IPS DF 19.7 (cell line): ENCODE measurements at places on chromosomes 16 and 17.

GRCh38 chr16:68356249-68356918 lies 45.6 kb downstream of the PRMT7 start:
- no peak for DNase-seq

DNA sequence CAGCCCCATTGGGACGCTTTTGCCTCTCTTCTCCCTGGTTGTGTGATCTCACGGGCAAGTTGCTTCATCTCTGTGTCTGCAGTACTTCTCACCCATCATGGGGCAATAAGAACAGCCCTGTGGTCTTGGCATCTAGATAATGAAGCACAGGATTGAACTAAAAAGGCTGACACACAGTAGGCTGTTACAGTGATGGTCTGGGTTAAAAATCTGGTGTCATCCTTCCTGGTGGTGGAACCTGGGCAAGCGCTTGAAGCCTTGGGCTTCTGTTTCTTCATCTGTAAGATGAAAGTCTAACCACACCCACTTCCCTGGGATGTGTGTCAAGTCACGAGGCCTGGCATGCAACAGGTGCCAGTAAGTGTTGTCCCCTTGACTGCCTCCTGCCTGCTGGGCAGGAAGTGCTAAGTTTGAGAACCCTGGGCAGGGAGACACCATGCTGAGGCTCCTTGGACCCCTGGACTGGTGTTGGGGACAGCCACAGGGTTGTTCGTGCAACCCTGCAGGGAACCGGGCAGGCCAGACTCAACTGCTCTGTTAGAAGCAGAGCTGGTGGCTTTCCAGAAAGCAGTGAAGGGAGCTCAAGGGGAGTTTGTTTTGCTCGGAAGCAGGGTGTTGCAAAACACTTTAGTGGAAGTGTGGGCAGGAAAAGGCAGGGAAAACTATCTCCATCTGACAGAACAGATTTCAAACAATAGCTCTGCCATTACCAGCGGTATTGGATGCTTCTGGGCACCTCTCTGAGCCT lies 5.9 kb upstream of the MAP2K3 start:
- no peak for DNase-seq

DNA sequence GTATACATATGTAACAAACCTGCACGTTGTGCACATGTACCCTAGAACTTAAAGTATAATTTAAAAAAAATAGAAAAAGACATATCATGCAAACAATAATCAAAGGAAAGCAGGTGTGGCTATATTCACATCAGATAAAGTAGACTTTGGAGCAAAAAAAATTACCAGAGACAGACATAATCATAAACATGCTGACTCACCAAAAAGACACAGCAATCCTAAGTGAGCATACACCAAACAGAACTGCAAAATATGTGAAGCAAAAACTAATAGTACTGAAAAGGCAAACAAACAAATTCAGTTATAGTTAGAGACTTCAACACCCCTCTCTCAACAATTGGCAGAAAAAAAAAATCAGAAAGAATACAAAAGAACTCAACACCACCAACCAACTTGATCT lies 29.9 kb downstream of the SHCBP1 start:
- DNase-seq = no peak

DNA sequence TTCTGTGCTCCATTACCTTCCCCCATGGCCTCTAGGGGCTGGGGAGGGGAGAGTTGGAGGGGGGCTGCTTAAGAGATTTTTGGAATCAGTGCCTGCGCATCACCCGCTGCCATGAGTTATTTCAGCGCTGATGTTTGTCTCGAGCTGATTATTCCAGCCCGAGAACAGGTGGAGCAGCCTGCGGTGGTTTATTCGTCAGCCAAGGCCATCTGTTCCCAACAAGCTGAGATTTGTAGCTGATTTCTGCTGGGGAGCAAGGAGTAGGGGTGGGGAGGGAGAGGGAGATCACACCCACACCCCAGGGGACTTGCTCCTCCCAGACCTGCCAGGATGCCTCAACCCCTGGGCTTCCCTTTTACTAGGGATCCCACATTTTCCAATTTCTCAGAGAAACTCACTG lies 23.1 kb downstream of the PIPOX start:
- DNase-seq = no peak

DNA sequence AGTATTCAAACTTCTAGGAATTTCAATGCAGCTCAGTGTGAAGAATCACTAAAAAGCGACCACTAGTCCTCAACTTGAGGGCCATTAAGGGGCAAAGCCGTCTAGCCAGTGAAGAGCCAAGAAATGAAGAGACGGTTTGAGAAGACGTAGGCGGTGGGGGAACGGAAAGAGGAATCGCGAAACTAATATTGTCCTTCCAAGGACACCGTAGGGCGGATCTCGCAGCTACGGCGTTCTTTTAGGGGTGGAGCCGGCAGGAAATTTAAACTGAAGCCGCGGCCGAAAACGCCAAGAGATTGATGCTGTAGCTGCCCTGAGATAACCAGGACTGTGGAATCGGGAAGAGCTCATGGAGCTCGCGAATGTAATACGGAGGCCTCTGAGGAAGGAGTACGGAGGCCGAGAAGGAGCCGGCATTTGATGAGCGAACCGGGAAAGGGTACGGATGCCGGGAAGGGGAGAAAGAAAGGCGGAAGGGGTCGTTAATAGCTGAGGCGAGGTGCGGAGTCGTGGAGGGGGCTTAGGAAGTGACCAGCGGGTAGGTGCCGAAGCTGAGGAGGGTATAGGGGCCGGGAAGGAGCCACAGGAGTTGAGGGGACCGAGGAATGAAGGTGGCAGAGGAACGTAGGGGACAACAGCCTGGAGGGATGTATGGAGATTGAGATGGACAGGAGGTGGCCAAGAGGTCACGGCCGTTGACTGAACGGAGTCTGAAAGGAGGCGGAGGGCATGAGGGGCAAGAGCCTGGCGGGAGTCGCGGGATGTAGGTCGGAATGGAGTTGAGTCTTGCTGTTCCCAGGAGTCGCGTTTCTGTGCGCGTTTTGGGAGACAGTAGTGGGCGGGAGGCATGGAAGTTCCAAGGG lies at the start of gene DBF4B:
Gene DBF4B, plus strand, starts transcription at position 265 of the 863 bp plus-strand sequence. Its CDS starts 156 bp downstream, at position 421.
- DNase-seq = peak; percentile 88

GRCh38 chr16:19227643-19228042 lies 57.9 kb upstream of the CLEC19A start:
- DNase-seq = no peak

GRCh38 chr16:23905027-23905426 lies 69.2 kb downstream of the PRKCB start:
- DNase-seq = no peak

DNA sequence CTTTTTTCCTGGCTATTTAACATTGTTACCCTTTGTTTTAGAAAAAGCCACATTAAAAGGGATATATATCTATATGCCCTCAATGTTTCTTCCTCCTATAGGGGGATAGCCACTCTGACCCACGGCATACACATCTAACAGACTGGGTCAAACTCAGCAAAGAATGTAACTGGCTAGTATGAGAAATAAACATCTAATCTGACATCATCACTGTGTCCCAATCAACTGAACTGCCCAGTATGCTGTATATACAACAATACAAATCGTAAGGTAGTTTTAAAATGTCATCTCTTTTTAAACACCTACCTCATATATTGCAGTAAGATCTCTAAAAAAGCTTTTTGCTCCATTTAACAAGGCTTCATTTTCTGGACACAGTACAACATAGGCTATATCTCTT lies 39.9 kb upstream of the INTS2 start:
- no peak for DNase-seq

DNA sequence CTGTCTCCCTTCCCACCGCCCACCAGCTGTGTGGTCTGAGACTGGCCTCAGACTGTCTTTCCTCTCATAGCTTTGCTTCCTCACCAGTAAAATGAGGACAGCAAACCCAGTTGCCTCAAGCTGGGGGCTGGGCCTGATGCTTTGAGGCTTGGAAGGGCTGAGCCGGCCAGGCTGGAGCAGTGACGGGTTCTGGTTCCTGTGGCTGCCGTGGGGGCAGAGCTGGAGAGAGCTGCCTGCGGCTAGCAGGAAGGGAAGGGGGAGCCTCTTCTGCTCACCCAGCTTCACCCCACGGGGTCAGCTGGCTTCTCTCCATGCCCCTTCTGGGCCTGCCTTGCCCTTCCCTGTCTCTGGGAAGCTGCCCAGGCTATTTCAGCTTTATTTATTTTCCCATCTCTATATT lies 23.7 kb downstream of the LASP1 start:
- DNase-seq = no peak

DNA sequence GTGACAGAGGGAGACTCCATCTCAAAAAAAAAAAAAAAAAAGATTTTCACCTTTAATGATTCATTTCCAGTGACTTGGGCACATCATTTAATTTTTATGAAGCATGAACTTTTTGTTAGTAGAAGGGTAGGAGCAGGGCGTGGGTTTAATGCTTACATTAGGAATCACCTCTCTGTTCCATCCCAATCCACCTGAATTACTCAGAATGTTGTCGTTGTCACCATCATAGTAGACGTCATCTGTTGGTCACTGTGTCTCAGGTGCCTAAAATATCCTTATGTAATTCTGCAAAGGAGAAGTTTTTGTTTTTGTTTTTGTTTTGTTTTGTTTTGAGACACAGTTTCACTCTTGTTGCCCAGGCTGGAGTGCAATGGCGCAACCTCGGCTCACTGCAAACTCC lies 38.3 kb upstream of the TEKT3 start:
- no peak for DNase-seq

DNA sequence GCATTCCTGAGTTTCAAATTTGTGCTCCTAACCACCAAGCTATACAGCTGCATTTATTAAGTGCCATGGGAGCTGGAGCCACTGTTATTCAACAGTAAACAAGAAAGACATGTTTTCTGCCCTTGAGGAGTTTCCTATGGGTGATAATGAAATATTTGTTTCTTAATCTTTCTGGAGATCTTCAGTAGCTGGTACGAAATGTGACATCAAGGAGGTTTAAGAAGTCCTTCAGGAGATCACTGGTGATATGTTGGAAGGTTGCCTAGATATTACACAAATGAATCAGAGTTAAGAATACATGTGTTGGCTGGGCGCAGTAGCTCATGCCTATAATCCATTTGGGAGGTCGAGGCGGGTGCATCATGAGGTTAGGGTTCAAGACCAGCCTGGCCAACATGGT lies 14.9 kb downstream of the RHOT1 start:
- no peak for DNase-seq

GRCh38 chr16:8286348-8286747 lies 304.0 kb downstream of the TMEM114 start:
- DNase-seq = no peak

GRCh38 chr17:62629556-62630364 lies 2.3 kb downstream of the MRC2 start:
- DNase-seq = no peak

DNA sequence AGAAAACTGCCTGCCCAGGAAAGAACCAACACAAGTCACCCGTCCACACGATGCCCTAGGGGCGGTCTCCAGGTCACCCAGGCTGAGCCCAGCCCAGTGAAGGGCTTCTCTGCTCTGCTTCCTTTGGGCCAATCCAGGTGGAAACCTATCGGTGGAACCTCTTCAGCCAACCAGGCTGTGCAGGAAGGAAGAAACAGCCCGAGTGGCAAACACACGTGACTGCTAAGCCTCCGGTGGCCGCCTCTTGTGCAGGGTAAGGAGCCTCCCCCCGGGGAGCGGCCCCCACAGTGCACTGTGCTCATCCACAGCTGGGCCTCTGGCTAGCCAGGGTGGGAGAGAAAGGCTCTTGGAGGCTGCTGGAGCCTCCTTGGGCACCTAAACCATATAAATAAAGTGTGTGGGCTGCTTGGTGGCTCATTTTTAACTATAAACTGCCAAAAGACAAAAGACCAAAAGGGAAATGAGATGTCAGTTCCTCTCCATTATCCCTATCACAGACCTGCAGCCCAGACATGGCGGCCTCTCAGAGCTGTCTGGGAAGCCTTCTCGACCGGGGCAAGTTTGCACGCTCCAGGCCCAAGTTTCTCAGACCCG lies 2.4 kb downstream of the RTN4RL1 start:
- no peak for DNase-seq

DNA sequence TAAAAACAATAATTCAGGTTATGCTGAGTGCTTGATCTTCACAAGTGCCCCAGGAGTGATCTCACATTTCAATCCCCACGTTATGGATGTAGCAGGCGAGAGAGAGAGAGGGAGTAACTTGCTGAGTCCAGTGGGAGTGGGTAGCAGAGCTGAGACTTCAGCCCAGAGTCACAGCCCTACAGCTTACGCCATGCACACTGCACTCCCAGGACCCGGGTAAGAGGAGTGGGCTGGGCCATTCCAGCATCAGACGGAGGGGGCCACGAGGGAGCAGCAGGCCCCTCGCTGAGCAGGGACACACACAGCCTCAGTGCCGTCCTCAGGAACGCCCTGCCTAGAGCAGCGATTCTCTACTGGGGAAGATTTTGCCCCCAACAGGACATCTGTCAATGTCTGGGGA lies 9.8 kb upstream of the KIF19 start:
- DNase-seq = no peak

DNA sequence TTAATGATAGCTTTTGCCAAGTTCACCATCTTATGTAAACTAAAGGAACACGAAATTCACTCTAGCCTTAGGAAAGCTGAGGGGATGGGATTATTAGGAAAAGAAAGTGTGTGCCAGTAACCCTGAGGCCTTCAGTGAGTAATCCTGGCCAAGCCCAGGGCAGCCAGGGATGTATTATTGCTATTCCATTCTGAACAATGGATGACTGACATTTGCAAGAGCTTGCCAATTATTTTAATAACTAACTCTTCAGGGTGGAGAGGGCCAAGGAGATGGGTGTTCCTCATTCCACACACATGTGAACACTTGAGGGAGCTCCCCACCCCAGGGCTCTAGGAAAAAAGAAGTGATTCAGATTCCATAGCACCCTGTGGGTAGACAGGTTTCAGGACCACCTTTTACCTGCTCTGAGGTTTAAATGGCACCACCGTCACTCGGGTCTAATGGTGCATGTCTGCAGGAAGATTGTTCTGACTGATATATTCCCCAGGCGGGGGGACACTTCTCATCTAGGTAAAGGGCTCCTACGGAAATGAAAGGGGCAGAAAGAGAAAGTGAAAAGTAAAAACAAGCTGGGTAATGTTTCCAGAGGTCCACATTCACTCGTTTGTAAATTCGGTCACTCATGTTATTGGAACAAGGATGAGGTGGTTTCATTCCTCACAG lies 41.5 kb downstream of the TK2 start:
- no peak for DNase-seq

GRCh38 chr17:731644-732066 lies 741 bp upstream of the TLCD3A start:
- DNase-seq = no peak

GRCh38 chr17:72474719-72475477 lies 354.1 kb downstream of the SOX9 start:
- DNase-seq = no peak
